ENCODE measurements at places on chromosomes 16 and 17. TPM values are rescaled to one million over a fixed set of nuclear protein-coding genes. Genes with fewer than 3 reads are reported as not detected.

DNA sequence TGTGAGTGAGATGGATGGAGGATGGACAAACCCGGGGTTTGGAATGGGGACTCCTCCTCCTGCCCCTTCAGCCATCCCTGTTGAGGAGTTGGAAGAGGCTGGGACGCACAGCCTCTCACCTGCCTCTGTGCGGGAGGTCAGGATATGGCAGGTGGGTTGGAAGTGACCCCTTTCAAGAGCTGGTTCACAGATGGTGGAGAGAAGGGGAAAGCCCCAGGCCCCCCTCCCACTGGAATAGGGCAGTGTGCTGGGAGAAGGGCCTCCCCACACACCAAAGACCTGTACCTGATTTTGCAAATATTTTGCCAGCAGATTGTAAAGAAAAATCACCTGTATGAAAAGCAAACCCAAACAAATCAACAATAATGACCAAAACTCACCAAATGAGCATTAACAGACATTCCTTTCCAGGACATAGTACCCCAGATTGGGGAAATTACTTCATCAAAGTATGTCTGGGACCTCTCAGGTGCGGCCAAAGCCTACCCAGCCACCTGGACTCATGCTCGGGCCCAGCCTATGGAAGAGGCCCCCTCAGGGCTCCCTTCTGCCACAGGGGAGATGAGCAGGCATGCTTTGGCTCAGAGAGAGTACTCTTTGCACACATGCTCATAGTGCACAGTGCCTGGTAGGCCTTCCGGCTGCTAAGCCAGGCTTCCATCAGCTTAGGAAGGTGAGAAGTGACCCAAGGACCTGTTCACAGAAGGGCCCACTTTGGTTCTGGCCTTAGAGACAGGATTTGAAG lies 7.8 kb downstream of the SLC47A2 start:
- H3K4me3 ChIP-seq = no peak overlapping the region
- H3K36me3 ChIP-seq = no peaks in the 10 kb centered on the region
- peak; percentile 32 for DNase-seq

DNA sequence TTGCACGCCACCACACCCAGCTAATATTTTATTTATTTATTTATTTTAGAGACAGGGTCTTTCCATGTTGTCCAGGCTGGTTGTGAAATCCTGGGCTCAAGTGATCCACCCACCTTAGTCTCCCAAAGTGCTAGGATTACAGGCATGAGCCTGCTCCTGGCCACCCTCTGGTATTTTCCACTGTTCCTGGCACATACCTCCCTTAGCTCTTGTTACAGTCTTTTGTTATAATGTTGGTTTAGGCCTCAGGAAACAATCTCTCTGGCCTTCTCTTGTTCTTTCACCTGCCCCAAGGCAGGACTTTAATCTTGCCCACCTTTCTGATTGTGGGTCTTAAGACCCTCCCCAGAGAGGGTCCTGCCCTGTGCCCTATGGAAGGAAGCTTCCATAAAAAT lies 3.6 kb upstream of the CYTH1 start:
- H3K36me3 ChIP-seq = peaks cover 2% of the 10 kb centered on the region
- no peaks in the 10 kb centered on the region for H3K27me3 ChIP-seq
- peaks cover 42% of the 10 kb centered on the region for H3K4me1 ChIP-seq
- no peak for DNase-seq

DNA sequence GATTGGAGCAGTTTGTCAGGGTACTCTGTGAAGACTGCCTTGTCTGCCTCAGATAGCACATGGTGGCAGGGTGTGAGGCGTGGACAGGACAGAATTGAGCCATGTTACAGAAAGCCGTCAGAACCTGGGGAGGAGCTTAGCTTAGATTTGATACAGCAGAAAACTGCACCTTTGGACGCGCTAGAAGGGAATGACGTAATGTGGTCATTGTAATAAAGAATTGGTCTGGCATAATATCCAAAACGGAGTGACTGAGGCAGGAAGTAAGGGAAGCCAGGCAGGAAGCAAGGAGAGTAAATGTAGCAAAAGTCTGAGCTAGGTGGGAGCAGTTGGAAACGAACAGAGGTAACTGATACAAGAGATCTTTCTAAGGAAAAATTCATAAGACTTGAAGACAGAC lies 140.2 kb downstream of the CYB561 start:
- H3K36me3 ChIP-seq = peaks cover 7% of the 10 kb centered on the region
- no peak overlapping the region for H3K27ac ChIP-seq
- DNase-seq = no peak

The C17orf50 gene
- total RNA-seq = not detected

The SNX20 gene
- 60.0 TPM for total RNA-seq

DNA sequence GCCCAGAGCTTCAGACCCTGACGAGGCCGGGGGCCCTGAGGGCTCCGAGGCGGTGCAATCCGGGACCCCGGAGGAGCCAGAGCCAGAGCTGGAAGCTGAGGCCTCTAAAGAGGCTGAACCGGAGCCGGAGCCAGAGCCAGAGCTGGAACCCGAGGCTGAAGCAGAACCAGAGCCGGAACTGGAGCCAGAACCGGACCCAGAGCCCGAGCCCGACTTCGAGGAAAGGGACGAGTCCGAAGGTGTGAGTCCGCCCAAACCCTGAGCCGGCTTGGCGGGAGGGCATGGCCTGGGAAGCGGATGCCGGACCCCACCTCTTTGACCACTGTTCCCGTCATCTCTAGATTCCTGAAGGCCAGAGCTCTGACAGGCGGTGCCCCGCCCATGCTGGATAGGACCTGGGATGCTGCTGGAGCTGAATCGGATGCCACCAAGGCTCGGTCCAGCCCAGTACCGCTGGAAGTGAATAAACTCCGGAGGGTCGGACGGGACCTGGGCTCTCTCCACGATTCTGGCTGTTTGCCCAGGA lies 4.4 kb downstream of the NOL3 start:
- peaks cover 42% of the 10 kb centered on the region for H3K27me3 ChIP-seq
- H3K27ac ChIP-seq = no peak overlapping the region
- no peak overlapping the region for H3K4me3 ChIP-seq

GRCh38 chr16:73794994-73795393 lies 501.6 kb upstream of the PSMD7 start:
- H3K36me3 ChIP-seq = no peaks in the 10 kb centered on the region
- DNase-seq = no peak
- H3K27me3 ChIP-seq = no peaks in the 10 kb centered on the region
- no peak overlapping the region for H3K27ac ChIP-seq
- H3K4me1 ChIP-seq = no peaks in the 10 kb centered on the region

Measured in activated CD8-positive, alpha-beta memory T cell treated with anti-CD3 and anti-CD28 coated beads, Interleukin-2, amount 10 ng/mL, durations not matched to agents 7 days and 5 days (primary cell).